ENCODE measurements at places on chromosomes 13 and 19.

DNA sequence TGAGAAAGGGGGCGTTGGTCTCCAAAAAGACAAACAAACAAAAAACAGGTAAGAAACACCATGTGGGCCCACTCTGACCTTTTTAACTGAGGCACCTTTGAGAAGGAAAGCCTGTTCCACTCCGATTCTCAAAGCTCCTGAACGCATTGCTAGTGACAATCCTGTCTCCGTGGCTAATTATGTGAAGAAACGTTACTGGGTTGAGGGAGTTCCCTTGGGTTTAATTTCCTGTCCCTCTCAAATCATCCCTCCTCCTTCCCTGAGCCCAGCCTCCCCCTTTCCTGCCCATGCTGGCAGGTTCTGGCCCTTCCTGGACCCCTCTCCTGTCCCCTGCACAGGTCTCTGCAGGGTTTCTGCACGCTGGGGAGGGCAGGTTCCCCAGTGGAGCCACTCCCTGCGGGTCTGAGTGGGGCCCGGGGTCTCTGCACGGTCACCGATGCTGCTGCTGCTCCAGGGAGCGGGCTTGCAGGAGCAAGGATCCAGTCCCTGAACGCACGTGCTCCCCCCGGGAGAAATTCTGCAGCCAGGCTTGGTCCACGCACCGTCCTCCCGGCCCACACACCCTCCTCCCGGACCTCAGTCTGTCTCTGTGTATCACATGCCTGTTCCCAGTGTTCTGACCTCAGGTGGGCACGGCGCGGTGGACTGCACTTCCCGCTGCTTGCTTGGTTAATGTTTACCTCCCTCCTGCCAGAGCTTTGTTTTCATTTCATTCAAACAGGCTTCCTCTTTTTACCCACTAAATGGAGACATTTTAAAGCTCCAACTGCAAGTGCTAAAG is 76.4 kb upstream of the MCF2L start:
- DNase-seq: no peak

DNA sequence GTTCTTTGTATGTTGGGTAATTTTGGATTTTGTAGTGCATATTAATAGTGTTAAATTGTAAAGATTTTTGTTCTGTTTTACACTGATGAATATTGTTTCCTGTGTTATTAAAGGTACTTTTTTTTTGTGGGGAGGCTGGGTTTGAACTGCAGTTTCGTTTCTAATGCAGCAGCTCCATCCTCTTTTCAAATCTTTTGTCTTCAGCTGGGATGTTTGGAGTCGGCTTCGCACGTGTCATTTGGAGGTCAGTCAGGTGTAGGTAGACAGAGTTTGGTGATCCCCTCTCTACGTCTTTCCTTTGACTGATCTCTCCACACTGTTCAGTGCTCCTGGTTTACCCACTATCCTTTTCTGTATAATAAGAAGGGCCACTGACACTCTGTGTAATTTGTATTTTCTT is 30.3 kb downstream of the TDRD3 start:
- DNase-seq: no peak

GRCh38 chr19:28537079-28537478 is 675.9 kb downstream of the UQCRFS1 start:
- no peak for DNase-seq

DNA sequence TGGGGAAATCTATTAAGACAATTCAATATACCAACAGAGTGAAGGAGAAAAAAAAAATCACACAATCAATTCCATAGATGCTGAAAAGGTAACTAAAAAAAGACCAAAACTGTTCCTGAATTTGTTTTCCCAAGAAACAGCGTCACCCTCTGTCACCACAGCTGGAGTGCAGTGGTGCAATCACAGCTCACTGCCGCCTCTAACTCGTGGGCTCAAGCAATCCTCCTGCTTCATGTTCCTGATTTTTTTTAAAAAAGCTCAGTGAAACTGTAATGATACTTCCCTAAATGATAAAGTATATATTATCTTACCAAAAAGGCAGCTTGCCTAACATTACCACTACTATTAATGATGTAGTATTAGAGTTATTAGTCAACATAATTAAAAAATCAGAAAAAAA is 19.6 kb upstream of the ZFP14 start:
- no peak for DNase-seq

DNA sequence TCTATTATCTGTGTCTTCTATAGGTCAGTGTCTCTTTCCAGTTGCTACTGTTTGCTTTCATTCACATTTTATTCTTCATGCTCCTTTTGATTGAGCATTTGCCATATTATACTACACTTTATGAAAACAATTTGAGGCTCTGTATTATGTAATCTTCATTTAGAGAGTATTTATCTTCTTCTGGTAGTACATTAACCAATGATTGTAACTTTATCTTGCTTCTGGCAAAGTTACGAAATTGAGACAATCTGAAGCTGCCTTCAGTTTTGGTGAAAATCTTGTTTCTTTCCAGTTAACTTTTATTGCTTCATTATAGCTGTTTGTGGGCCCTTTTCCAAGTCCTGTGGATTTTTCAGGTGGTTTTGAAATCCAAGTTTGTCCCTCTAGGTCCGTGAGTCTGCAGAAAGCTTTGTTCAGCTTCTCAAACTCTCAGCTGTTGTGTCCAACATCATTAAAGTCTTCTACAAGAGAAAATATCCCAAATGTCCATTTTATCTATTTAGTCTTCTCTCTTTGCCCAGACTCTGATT is 1255.4 kb upstream of the SPRY2 start:
- DNase-seq: no peak

GRCh38 chr13:46551410-46552302 is 1.3 kb upstream of the LRCH1 start:
- DNase-seq: peak; percentile 30

- no peak for DNase-seq
Measured at GRCh38 chr19:49938662-49939061, 9.4 kb upstream of the NUP62 start.

- no peak for DNase-seq
Measured at GRCh38 chr19:7851623-7852500, 21.8 kb downstream of the EVI5L start.

DNA sequence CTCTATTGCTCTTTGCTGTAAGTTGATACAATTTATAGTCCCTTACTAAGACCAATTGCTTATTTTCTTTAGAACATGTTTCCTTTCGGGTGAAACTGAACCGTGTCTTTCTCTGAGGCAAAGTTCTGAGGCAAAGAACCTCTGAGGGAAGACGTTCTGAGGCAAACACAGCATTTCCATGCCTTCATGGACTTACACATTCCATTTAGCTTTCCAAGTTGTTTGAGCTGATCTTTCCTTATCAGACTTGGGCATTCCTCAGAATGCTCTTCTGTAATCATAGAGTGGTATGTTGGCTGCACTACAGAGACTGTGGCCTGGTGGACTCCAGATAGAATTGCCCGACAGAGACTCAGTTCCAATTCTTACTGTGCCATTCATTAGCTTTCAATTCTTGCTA is 579.1 kb downstream of the KCTD12 start:
- DNase-seq: no peak

- DNase-seq: no peak
Measured at GRCh38 chr19:4152241-4152998, 1.0 kb upstream of the CREB3L3 start.

- peak; percentile 48 for DNase-seq
Measured at GRCh38 chr19:50679177-50680125, 30.2 kb downstream of the C19orf81 start.

DNA sequence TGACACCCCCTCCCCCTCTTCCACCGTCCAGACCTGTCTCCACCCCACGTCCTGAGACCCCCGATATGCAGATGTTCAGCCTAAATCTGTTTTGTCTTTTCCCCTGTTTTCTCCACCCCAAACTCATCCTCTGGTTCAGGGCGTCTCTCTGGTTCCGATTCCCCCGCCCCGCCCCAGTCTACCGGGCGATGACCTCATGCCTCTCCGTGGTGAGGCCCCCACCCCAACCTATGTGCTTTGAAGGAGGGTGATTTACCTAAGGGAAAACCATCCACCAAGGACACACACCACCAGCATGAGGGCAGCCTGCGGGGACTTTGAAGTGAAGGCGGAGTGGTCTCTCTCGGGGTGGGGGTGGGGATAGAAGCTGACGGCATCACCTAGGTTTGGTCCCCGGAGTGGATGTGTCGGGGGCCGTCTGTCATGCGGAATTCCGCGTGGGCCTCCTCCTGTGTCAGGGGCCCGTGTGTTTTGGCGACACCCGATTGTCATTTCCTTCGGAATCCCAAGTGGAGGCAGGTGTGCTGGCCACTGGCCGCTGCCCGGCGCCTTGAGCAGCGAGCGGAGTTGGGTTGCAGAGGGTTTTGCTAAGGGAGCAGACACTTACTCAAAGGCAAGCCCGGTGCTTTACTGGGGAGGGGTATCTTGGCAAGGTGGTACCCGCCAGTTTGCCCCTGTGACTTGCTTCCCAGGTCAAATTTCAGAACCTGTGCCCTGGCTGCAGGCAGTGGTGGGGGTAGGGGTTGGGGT is 1.4 kb downstream of the FZR1 start:
- no peak for DNase-seq

- DNase-seq: no peak
Measured at GRCh38 chr19:31560086-31561060, 211.1 kb upstream of the TSHZ3 start.

GRCh38 chr19:6362351-6362801 is 1.0 kb downstream of the CLPP start:
- no peak for DNase-seq

- no peak for DNase-seq
Measured at GRCh38 chr13:32850316-32851052, 165.7 kb upstream of the KL start.

- no peak for DNase-seq
Measured at GRCh38 chr19:34454091-34454490, 25.9 kb downstream of the UBA2 start.

- DNase-seq: no peak
Measured at GRCh38 chr13:20064128-20064527, 96.7 kb downstream of the GJA3 start.

GRCh38 chr13:95603887-95604555 is 40.5 kb downstream of the DZIP1 start:
- DNase-seq: no peak

- peak; percentile 78 for DNase-seq
Measured at GRCh38 chr19:40598121-40598917, 2.9 kb upstream of the LTBP4 start.

DNA sequence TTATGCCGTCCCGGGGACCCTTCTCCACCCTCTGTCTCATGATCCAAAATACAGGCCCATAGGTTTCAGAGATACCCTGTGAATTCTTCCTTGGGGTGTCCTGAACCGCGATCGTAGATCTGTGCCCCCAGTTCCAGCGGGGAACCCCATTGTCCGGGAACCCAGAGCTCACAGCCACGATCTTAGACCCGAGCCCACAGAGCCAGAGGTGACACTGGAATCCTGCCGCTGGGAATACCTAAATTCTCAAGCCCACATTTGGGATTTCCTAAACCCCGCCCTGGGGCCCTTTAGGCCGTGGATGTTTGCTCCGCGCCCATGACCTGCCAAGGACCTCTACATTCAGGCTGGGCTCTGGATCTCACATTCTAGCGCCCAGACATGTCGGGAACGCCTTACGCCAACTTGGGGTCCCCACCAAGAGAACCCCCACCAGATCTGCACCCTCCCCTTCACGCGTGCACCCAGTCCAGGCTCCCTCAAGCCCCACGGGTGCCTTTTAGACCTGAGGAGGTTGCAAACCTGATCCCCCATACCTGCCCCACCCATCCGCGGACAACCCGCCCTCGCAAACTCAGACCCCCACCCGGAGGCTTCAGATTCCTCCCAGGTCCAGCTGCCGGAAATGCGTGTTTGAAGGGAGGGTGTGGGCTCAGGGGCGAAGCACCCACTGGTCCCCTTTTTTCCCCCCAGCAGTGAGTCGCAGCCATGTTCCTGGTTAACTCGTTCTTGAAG is 605 bp downstream of the CAPNS1 start:
- DNase-seq: peak; percentile 13

Measured in stimulated activated CD8-positive, alpha-beta memory T cell treated with anti-CD3 and anti-CD28 coated beads, Interleukin-7, amount 100 ng/mL, for 24 hours (primary cell).